SJSA1 (cell line): ENCODE measurements at places on chromosomes 12 and 14. TPM values are rescaled to one million over a fixed set of nuclear protein-coding genes. Genes with fewer than 3 reads are reported as not detected.

DNA sequence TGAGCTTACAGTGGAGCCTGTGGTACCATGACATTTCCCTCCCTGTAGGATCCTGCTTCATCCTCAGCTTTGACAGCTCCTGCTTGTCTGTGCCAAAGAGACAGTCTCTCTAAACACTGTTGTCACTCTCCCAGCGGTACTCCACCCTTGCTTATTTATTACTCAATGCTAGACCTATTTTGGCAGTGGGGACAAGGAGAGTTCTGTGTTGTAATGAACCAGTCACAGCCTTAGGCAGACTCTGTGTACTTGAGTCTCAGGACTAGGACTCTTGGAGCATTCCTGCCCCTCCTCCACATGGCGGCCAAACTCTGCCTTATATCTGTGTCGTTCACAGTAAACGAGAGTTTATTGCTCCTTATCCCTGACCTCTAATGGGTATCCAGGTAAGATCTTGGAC lies 70.9 kb downstream of the PIK3C2G start:
- DNase-seq, result no peak

- no peak for DNase-seq
Measured at GRCh38 chr14:68628605-68629310, 164.1 kb downstream of the ZFP36L1 start.

GRCh38 chr12:127277882-127278281 lies 989.1 kb upstream of the TMEM132C start:
- DNase-seq, result no peak

DNA sequence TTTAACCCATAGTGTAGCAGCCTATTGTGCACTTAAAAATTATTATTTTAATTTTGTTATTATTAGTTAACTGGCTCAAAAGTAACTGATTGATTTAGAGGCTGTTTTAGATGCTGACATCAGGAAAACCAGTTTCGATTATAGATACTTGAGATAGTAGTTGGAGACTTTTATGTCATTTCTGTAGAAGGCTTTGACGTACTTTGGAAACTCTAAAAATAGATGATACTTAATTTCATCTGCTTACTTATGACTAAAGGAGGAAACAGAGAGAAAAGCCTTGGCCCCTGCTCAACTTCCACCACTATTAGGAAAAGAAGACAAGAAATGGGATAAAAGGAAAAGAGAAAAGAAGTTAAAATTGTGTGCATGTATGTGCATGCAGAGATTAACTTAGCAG lies 219.3 kb upstream of the HMGA2 start:
- DNase-seq, result no peak

GRCh38 chr12:58871556-58871955 lies 48.7 kb downstream of the LRIG3 start:
- DNase-seq, result no peak

DNA sequence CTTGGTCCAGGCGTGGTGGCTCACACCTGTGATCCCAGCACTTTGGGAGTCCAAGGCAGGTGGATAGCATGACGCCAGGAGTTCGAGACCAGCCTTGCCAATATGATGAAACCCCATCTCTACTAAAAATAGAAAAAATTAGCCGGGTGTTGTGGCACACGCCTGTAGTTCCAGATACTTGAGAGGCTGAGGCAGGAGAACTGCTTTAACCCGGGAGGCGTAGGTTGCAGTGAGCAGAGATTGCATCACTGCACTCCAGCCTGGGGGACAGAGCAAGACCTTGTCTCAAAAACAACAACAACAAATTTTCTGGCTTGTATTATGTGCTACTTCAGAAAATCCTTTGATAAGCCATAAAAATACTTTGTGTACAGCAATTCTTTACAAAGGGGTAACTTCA lies 41.1 kb downstream of the LARP4 start:
- DNase-seq, result no peak

GRCh38 chr12:96347130-96347699 lies 53.0 kb downstream of the CDK17 start:
- no peak for DNase-seq

GRCh38 chr12:25051656-25052195 lies 102.8 kb upstream of the BCAT1 start:
- no peak for DNase-seq

DNA sequence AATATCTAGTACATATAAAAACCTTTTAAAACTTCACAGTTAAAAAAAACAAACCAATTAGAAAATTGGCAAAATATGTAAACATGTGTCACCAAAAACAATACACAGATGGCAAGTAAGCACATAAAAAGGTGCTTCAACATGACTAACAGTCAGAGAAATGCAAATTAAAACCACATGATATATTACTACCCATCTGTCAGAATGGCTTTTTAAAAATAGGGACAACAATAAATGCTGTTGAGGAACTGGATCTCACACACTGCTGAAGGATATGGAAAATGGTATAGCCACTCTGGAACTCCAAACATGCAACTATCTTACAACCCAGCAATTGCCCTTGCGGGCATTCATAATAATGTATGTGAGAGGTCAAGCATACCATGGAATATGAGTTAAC lies 1153.6 kb downstream of the FLRT2 start:
- DNase-seq, result peak; percentile 1

- no peak for DNase-seq
Measured at GRCh38 chr12:41942354-41942753, 202.3 kb downstream of the GXYLT1 start.

- DNase-seq, result no peak
Measured at GRCh38 chr12:113297621-113298471, 37.1 kb downstream of the SLC8B1 start.

DNA sequence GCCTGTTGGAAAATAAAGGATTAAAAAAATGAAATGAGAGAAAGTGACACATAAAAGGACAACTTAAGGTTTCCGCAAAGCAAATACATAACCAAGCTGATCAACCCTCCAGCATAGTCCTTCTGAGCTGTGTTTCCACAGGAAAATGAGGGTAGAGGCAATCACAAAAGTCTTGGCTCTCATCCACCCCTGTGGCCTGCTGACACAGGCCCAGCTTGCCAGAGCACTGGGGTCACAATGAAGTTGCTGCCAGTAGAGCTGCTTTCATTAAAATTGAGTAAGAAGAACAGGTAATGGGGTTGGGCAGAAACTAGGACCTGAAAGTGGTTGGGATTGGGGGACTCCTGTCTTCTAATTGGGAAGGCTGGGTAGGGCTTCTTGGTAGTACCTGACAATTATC lies 65.9 kb downstream of the RERG start:
- DNase-seq, result no peak

DNA sequence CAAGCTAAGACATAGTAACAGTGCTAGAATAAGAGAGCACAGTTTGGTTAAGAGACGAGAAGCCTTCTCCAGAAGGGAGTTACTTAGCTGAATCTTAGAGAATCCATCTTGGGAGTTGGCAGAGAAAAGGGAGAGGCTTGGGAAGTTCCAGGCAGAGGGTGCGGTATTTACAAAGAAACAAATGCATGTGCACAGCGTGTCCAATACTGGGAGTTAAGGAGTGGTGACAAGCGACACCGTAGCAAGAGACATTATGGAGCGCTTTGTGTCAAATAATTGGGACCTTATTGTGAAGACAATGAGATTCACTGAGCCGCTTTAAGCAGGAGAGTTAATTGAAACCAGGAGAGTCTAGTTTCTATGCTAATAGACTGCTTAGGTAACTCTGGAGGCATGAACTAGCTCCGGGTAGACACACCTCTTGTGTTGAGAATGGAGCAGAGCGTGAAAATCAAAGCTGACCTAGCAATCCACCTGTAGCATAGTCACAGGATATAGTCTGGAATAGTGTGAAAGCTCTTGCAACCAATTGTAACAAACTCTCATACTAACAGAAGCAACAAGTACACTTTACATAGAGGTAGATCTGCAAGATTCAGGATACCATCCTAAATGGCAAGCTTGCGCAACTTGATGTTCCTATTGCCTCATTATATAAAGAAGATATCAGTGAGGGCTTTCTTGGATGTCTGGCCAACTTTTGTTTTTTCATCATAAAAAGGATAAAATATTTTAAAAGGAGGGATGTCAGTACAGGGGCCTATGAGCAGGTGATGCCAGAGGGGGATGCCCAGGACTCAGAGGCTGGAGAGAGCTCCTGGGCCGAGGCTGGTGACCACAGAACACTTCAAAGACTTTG lies 5.3 kb downstream of the ALDH1L2 start:
- no peak for DNase-seq

DNA sequence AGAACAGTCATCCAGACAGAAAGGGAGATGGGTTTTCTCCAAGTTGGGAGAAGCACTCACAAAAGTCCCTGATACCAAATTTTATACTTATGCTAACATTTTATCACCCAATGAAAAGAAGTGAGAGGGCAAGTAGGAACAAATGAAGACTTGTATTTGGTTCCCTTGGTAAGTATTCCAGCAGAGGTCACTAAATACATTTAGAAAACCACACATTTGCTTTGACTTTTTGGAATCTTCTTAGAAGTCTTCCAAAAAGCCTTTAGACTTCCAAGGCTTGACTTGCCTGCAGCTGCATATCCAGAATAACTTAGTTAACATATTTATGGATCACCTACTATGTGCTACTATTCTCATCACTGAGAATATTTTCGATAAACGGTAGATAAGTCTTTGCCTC lies 3.1 kb upstream of the GYS2 start:
- no peak for DNase-seq

- DNase-seq, result no peak
Measured at GRCh38 chr12:23564451-23565152, 384.9 kb downstream of the SOX5 start.

GRCh38 chr12:27555925-27556778 lies 32.1 kb downstream of the PPFIBP1 start:
- DNase-seq, result no peak

DNA sequence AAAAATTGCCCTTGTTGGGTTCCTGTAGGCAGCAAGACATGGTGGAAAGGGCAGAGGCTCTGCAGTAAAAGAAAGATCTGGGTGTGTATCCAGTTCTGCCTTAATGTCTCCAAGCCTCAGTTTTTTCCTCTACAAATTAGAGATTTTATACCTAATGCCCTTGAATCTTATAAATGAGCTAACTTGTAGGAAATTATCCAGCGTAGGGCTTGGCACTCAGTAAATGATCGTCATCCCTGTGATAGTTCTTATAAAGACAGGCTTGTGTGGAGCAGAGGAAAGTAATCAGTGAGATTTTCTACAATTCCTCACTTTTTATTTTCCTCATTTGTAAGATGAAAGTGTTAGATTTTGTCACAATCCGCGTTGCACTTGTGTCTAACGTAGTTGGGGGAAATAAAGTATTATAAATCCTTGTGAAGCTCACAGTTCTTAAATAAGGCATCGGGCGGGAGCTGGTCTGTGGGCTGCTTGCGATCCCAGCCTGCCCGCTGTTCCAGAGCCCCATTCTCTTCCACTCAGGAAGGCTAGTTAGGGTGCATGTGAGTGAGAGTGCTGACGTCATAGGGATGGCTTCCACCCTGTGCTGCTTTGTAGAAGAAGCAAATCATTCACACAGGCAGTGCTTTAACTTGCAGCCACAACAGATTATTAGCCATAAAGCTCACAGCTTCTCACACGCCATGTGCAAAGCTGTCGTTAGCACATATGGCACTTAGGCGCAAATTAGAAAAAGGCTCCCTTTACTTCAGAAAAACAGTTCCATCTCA lies 87.6 kb downstream of the EML1 start:
- no peak for DNase-seq

DNA sequence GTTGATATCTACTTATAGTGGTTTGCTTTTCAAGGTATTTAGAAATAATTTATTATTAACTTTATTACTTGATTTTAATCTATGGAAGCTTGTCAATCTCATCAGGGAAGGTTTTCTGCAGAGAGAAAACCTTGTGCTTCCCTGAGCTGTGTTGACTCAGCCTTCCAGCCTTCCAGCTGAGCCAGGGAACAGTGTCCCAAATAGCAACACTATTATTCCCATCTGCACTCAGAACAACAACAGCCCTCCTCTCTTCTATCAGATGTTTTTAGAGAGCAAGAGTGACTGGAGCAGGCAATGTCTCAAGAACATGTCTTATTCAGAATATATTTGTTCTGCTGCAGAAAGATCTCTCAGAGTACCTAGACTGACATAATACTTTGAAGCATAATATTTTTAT lies 389.9 kb upstream of the GARIN6 start:
- no peak for DNase-seq

GRCh38 chr14:53468876-53469275 lies 315.8 kb upstream of the DDHD1 start:
- no peak for DNase-seq

DNA sequence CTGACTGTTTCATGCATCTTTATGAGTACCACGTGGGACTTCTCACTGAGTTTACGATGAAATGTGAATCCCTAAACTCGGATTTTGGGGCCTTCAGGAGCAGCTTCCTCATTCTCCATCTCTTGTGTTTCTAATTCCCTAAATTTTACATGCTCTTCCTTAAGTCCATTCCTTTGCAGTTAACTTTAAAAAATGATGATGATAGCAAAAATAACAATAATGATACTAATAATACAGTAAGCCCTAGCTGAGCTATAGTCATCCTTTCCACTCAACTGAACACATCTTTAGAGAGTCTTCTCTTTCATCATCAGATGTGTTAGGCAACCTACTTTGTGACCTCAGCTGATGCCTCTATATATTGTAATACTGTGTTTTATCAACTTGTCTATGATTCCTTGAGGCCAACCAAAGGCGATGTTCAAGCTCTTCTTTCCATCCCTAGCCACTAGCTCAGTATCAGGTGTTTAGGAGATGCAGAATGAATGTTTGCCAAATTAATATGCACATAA lies 1196.4 kb downstream of the VRK1 start:
- no peak for DNase-seq

GRCh38 chr14:43183916-43184315 lies 1323.2 kb downstream of the FSCB start:
- no peak for DNase-seq

Gene LGR5
- total RNA-seq, result not detected in 2 replicates

Gene KCNMB4
- total RNA-seq, result 0.09 and 0.21 TPM in 2 replicates

Gene RDH5
- 0.22 and 1.9 TPM in 2 replicates for total RNA-seq

Gene GDF3
- not detected in 2 replicates for total RNA-seq

Gene ATXN2
- 13.6 and 19.0 TPM in 2 replicates for total RNA-seq

Gene TMEM132C
- total RNA-seq, result not detected in 2 replicates

Gene NYNRIN
- total RNA-seq, result 0.87 and 1.2 TPM in 2 replicates

Gene HOXC12
- total RNA-seq, result 8.6 and 11.0 TPM in 2 replicates

Gene SLC25A47
- total RNA-seq, result not detected in 2 replicates

Gene LRTM2
- not detected in 2 replicates for total RNA-seq

Gene KRT71
- not detected in 2 replicates for total RNA-seq

Gene EIF2S3B
- total RNA-seq, result 0.34 and 0.53 TPM in 2 replicates

Gene RPL10L
- not detected in 2 replicates for total RNA-seq

Gene TTC9
- 0.18 and 0.38 TPM in 2 replicates for total RNA-seq

Gene WASHC3
- total RNA-seq, result 36.2 and 75.1 TPM in 2 replicates

Gene WNT1
- not detected in 2 replicates for total RNA-seq

Gene CDH24
- 4.8 and 9.1 TPM in 2 replicates for total RNA-seq

Gene LRRK2
- total RNA-seq, result 0.11 and 0.31 TPM in 2 replicates
